ENCODE measurements at places on chromosomes 3 and 15.

- DNase-seq, result no peak
Observed at GRCh38 chr3:11699083-11699427, 55.3 kb upstream of the VGLL4 start.

- DNase-seq, result no peak
Observed at GRCh38 chr3:195116407-195117185, 154.4 kb downstream of the XXYLT1 start.

DNA sequence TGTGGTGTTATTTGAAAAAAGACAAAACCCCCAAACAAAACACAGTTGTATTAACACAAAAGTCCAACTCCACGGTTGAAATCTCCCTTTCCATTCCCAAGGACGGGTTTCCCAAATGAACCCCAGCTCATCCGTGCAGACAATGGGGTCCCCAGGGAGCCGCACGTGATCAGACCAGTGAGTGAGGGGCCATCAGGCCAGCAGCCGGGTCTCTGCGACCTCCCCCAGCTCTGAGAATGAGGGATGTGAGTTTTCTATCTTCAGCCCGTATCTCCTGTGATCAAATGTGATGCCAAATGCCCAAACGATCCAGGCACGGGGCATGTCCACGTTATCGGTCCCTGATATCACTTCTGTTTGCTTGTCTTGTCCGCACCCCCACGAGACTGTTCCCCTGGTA is 138.0 kb downstream of the OPA1 start:
- DNase-seq, result no peak

DNA sequence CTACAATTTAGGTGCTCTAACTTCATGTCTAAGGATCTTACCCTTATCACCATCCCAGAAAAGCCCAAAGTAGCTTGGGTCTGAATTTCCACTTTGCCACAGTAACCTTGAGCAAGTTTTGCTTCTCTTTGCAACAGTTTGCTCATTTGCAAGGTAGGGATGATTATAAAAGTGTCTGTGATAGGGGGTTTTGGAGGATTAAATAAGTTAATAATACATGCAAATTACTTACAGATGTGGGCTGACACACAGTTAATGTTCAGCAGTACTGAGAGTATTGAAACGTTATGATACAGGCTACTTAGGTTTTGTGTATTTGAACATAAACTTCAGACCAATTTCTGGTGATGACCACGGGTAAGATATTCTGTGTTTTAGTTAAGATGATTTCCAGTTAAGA is 444.7 kb upstream of the TPRG1 start:
- no peak for DNase-seq

GRCh38 chr3:128491691-128491940 is 1.4 kb downstream of the GATA2 start:
- DNase-seq, result no peak

GRCh38 chr3:111428301-111428700 is 113.7 kb upstream of the CD96 start:
- no peak for DNase-seq

DNA sequence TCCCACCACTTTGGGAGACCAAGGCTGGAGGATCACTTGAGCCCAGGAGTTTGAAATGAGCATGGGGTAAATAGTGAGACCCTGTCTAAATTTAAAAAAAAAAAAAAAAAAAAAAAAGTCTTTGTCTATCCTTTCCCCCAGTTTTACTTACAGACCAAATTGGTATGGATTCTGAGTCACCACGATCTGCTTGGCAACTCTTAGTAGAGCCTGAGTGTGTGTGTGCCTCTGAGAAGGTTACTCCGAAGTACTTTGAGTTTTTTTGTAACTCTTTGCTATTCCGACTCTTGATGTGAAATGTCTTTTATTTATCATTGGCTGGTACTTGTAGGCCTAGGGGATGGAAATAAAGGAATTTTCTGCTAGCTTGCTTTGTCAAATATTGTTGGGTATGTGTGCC is 63.3 kb downstream of the RBM6 start:
- DNase-seq, result no peak

- DNase-seq, result no peak
Observed at GRCh38 chr15:101521069-101521468, 31.6 kb upstream of the PCSK6 start.

DNA sequence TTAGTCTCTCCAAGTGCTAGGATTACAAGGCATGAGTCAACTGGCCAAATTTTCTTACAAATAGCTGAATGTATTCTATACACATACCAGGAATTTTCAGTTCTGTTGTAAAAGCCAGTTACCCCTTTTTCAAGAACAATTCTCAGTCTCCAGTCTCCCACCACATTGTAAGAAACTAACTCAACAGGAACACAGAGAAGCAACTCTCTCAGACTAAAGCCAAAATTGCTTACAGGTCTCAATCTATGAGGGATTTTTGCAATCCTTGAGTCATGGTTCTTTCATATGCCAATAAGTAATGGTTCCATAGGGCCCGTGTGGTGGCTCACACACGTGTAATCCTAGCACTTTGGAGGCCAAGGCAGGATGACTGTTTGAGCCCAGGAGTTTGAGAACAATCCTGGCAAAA is 8.5 kb downstream of the IP6K2 start:
- no peak for DNase-seq

DNA sequence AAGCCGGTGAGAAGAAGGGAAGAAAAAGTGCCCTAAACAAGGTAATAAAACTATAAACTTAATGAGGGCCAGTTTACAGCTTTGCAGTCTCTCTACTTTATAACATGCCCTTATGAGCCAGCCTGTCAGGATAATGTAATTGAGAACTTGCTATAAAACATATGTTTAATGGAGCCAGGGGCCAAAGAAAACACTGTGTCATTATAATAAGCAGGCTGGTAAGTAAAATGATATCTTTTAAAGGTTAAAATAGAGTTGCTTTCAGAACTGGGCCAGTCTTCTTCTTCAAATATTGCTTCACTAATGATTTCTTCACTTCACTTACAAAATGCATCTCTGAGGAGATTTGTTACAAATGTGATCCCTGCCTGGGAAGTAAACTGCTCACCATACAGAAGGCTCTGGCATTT is 192.5 kb downstream of the SHOX2 start:
- DNase-seq, result no peak
